ENCODE measurements at places on chromosomes 12 and 14. TPM values are rescaled to one million over a fixed set of nuclear protein-coding genes. Genes with fewer than 3 reads are reported as not detected.

- no peak for DNase-seq
These were observed 11.4 kb upstream of the NOPCHAP1 start for GRCh38 chr12:104974626-104975290.

DNA sequence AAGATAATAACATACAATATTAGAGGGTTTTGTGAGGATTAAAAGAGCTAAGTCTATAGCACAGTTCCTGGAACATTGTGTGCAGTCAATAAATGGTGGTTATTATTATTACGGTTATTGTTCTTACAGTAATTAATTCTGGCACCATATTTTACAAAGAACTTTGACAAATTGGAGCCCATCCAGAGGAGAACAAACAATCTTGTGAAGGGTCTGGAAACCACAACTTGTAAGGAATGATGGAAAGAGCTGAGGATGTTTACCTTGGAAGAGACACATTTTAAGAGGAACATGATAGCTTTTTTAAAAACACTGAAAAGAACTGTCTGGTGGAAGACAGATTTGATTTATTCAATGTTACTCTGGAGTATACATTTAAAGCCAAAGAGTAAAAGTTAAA lies 150.5 kb upstream of the KRR1 start:
- DNase-seq: peak; percentile 57

DNA sequence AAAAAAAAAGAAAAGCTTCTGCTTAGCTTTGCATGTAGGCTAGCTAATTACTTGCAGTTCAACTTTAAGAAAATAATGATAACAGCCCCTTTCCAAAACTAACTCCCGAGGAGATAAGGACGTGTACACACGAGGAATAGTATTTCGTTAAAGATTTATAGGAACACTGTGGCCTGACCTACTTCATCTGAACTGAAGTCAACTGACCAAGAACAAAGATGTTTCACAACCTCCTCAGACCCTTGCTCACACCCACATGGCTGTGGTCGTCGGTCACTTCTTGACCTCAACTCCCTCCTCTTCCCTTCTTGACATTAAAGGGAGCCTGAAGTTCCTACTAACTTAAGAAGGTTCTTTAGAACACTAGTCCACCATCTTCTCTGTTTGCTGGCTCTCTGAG lies 25.3 kb upstream of the FAM181A start:
- DNase-seq: no peak

DNA sequence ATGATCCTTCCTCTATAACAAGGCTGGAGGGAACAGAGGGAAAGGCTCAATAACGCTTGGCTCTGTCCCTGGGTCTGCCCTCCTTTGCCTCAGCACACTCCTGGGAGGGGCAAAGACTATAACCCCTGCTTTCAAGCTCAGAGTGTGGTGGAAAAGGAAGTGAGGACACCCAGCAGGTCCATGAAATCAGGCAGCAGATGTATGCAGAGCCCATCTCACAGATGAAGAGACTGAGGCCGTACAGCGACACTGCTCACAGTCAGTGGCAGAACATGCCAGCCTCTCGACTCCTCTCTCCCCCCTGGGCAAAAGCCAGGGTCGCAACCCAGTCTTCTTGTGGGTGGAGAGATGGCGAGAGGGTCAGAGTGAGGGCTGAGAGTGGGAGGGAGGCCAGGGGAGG lies 39.8 kb downstream of the SLC6A12 start:
- DNase-seq: no peak

DNA sequence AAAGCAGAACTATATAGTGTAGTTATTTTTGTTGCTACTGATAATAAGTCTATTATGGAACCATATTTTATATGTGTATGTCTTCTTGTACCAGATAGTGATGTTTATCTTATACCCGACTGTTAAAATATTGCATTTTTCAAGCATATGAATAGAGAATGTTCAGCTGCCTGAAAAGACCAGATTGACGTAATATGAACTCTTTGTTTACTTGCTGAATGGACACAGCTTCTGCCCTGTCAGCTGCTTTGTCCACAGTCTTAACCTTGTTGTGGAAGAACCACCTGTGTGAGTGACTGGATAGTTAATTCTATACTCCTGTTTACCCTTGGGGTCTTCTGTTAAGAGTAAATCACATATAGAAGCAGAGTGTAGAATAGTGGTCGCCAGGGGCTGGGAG lies 109.3 kb downstream of the LGR5 start:
- DNase-seq: no peak

Gene CACNA1C
- polyA plus RNA-seq: 3.6 TPM

Gene LRP1-AS
- not detected for polyA plus RNA-seq

Gene PTPN6
- 10.6 TPM for polyA plus RNA-seq

Gene SLC2A3
- 17.0 TPM for polyA plus RNA-seq

Gene RERGL
- polyA plus RNA-seq: 0.63 TPM

Gene SLC35F4
- 0.28 TPM for polyA plus RNA-seq

Measured in muscle of back (tissue), 13 donors.